ENCODE measurements at places on chromosomes 3 and 15.

- DNase-seq = no peak
Observed at GRCh38 chr15:90860450-90860849, 7.9 kb upstream of the FURIN start.

GRCh38 chr15:35061161-35061824 lies 23.8 kb downstream of the NANOGP8 start:
- no peak for DNase-seq

GRCh38 chr15:80455668-80456442 lies 51.7 kb downstream of the ARNT2 start:
- DNase-seq = peak; percentile 79

- DNase-seq = no peak
Observed at GRCh38 chr3:15977090-15977489, 179.3 kb upstream of the ANKRD28 start.

DNA sequence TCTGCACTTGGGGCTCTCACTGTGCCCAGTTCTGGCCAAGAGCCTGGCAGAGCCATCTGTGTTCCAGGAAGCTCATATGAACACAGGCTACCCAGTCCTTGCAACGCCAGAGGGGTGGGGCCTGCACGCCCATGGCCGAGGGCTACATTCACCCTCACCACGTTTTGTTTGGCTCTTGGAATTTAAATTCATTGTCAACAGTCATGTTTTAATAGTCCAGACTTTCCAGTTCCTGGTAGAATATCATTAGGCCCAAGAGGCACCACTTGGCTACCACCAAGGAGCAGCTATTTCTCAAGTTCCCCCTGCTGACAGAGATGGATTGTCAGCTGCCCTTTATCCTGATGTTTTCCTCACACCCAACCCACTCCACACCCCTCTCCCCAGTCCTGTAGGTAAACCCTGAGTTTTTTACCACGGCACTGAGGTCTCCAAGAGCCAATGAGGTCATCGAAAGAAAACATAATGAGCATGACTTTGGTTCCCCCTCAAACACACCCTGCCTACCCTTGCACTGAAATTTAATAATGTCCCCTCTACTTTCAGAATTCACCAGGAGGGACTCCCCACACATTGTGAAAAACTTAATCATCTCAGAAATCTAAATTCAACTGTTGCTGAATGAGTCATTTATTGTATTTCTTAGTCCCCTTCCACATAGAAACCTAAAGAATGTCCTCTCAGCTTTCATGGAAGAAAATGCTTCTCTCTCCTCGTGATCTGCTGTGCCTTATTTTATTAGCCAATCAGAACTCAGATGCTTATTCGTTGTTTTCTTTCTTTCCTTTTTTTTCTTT lies 125.1 kb downstream of the SHQ1 start:
- peak; percentile 73 for DNase-seq

DNA sequence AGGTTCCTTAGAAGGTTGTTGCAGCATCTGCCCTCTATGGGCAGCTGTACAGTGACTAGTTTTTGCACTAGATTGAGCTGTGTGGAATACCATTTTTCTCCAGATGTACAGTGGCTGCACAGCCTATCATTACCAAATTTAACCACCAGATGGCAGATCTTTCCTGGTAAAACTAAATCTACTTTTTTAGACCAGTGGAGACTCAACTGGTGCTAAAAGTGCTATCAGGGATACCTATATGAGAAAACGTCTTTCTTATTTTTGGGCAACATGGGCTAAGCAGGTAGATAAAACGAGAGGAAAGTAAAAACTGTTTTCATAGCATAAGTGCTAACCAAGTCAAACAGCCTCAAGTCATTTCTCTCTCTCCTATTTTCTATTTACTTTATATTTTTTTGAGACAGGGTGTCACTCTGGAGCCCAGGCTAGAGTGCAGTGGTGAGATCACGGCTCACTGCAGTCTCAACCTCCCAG lies 21.2 kb downstream of the IGSF10 start:
- peak; percentile 78 for DNase-seq

GRCh38 chr3:107208100-107208499 lies 169.1 kb upstream of the CCDC54 start:
- DNase-seq = peak; percentile 3

DNA sequence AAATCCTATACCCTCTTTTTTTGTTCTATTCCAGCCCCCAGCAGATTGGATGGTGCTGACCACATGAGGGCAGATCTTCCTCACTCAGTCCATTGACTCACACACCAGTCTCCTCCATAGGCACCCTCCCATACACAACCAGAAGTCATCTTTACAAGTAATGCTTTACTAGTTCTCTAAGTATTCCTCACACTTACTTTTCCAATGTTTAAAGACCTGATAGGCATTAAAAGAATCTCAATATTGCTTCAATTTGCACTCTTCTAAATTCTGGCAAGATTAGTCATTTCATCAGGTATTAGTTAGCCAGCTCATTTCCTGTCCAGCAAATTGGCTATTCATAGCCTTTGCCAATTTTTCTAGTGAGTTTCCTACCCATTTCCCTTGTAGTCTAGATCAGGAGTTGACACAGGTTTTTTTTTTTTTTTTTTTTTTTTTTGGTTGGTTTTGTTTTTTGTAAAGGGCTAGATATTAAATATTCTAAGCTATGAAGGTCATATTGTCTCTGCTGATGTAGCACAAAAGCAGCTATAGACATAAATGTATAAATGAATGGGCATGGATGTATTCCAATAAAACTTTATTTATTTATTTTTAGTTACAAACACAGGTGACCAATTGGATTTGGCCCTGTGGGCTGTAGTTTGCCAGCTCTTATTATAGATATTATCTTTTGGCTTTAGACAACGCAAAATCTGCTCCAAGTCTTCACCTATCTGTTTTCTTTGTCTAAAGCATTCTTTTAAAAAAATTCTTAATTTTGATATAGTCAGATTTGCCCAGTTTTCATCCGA lies 76.1 kb downstream of the ABHD5 start:
- no peak for DNase-seq

GRCh38 chr15:73993211-73993994 lies 1.1 kb upstream of the PML start:
- no peak for DNase-seq

- no peak for DNase-seq
Observed at GRCh38 chr3:114872050-114872449, 275.0 kb downstream of the ZBTB20 start.

DNA sequence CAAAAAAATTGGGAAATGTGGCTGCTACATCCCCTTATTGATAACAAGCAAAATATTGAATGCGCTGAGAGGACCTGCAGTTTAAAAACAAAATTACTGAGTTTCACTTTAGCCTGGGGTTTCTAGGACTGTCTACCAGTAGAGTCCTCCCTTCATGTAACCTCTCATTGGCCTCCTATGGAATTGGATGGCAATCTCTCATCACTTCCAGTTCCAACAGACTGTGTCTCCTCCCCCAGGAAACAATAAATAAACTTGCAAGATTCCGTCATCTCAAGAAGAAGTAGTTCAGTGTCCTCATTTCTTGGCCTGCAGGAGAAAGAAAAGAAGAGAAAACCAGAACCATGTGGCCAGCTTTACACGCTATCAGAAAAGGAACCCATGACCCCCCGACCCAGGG lies 123.8 kb downstream of the TLE3 start:
- no peak for DNase-seq

GRCh38 chr3:117355566-117355965 lies 646.0 kb downstream of the TUSC7 start:
- peak; percentile 27 for DNase-seq

- DNase-seq = peak; percentile 41
Observed at GRCh38 chr3:143410259-143410658, 290.7 kb downstream of the CHST2 start.

DNA sequence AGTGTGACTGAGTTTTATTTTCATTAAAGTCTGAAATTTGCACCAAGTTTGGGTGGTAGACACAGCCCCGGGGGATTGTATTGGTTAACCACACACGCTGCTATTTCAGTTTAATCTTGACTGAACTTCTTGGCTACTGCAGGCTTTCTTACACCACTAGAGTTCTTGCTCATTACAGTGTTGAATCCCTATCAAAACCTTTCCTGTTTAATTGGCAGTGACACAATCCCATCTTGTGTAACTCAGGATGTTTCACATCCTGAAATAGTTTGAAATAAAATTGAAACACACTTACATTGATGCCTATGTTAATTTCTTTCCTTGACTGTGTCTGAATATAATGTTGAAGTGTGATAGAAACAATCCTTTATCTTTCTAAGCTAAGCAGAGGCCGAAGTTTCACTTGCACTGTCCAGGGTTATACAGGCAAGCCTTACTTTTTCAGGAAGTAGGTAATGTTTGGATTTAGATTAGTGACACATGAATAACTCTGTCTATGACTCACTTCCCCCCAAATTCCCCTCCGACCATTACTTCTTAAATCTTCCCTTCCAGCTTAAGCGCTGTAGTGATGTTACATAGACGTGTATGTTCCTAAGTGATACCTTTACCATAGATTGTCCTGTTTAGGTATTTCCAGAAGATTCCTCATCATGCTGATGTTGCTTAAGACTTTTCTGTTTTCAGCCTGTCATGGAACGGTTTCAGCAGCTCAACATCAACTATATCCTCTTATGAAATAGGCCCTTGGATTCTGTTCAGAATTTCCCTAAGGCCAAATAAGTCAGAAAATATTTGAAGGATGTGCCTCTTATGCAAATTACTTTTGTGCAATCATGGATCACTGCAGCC lies 16.8 kb downstream of the ATG7 start:
- peak; percentile 88 for DNase-seq

DNA sequence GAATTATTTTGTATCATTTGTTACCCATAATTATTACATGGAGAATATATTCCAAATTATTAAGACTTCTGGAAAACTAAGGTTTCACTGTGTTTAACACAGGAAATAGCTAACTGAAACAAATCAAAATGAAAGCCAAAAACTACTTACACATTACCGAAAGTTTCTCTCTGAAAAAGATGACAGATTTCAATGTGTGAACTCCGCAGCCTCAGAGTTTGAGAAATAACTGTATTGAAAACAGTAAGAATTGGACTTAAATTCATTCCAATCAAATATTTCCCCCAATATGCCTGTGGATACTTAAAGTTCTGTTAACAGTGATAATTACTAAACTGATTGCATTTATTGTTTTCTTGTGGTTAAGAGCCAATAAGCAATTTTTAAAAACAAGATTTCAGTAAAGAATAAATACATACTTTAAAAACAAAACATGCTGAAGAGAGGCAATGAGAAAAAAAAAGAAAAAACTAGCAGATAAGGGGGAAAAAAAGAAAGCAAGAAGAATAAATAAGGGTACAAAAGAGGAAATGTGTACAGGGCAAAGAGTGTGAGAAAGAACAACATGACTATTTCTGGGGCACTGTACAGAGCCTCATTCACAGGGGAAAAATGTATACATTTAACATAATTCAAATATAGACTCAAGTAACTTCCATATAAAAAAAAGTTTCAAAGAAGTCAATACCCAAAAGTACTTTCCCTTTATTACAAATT lies 30.7 kb downstream of the DENND4A start:
- no peak for DNase-seq

DNA sequence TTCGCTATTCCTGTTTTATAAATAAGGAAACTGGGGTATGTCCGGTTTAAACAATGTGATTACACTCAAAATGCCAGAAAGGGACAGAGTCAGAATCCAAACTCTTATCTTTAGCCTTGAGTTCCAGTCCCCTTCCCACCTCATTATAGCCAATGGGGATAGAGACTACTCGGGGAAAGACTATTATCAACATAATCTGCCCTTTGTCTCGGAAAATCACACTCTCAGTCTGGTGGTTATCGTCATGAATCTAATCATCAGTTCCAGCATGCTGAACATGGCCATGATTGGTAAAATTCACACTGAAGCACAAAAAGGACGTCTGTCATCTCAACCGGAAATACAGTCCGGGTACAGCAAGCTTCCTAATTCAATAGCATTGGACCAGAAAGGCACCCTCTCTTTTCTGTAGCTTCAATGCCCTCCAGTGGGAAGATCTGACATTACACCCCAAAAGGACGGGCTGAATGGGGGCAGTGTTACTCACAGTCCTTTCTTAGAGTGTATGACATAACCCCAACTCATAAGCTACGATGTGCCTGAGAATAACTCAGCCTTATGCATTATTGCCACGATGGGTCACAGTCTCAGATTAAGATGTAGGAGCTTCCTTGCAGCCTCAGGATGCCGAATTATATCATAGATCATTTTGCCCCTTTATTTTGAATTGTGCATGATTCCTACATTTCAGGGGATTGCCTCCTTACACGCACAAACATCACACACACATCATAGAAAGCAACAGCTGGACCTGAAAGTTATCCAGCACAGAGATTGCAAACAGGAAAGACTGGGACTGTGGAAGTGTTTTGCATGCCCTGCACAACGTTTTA lies 390.4 kb upstream of the LMCD1 start:
- DNase-seq = peak; percentile 84

GRCh38 chr15:94066811-94067210 lies 164.6 kb upstream of the MCTP2 start:
- DNase-seq = no peak

DNA sequence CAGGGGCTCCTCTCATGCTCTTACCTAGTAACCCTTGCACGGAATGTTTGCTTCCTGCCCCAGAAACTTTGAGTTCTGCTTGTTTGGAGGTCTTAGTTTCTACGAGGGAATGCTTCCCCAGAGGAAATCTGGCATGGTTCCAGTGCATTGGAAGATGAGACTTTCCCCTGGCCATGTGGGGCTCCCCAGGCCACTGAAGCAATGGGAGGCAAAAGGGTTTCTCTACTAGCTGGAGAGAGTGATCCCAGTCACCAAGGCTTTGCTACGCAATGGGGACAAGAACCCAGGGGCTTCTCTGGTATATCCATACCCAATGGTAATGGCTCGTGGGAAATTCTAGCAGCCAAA lies 44.2 kb upstream of the RPL32 start:
- DNase-seq = no peak

DNA sequence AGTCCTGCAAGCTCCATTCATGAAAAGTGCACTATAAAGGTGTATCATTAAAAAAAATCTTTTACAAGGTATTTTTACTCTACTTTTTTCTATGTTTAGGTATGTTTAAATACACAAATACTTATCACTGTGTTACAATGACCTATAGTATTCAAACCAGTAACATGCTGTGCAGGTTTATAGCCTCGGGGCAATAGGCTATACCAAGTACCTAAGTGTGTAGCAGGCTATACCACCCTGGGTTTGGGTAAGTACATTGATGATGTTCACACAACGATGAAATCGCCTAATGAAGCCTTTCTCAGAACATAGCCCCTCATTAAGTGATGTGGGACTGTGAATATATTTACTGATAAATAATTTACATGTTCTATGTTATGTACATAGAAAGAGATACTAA lies 104.6 kb downstream of the ATP1B3 start:
- no peak for DNase-seq
